CD8-positive, alpha-beta memory T cell (primary cell): ENCODE measurements at places on chromosomes 6 and 20. TPM values are rescaled to one million over a fixed set of nuclear protein-coding genes. Genes with fewer than 3 reads are reported as not detected.

DNA sequence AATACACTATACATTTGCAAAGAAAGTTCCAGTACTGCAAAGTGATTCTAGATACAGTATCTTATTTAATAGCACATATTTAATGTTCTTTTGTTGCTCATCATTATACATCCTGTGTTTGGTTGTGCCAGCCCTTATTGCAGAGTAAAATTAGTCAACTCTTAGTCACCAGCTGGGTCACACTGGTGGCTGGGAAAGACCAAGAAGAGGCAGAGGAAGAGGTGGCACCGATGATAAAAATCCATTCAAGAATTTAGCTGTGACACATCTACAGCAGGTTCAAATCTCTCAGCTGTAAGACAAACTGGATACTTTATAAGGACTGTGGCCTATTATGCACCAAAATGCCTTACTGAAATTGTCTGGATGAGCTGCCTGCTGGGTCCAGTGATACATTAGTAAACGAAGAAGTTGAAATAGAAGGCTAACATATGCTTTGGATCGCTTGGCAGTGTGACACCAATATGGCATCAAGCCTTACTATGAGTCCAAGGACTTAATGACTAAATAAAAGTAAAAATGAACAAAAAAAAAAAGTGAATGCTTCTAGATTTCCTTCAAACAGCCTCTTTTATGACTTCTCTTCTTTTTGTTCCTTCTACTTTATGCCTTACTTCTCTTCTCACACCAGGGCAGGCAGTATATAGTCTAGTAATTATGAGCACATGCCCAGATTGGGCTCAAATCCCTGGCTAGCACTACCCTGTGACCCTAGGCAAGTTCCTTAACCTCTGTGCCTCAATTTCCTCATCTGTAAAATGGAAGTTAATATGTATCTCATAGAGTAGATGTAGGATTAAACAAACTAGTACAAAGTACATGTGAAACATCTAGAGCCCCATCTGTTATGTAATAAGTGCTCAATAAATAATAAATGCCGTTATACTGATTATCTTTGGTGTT, 29.4 kb upstream of the RNF8 start:
- DNase-seq: no peak

The SPTLC3 gene
- not detected for total RNA-seq

GRCh38 chr6:106186714-106187113, 100.6 kb downstream of the PRDM1 start:
- no peak for DNase-seq

- no peak for DNase-seq
Measured at GRCh38 chr20:35307666-35308653, 15.7 kb upstream of the FAM83C start.

GRCh38 chr6:152566103-152566875, 70.9 kb downstream of the SYNE1 start:
- no peak for DNase-seq

DNA sequence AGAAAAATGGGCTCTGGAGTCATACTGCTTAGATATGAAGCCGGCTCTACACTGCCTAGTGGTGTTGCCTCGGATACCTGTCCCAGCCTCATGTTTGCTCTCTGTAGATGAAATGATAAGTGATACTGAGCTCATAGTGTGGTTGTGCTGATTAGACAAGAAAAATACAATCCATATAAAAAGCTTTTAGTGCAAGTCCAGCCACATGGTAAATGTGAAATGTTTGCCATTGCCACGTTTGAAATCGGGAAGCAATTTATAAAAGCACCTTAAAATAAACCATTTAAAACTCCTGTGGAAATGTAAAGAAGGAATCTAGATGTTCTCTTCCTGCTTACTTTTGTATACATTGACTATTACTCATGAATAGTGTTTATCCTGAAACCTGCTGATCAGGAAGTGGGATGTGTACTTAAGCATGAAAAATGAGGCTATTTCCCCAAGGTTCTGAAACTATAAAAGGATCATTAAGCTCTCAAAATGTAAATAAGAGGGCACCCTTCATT, 13.1 kb upstream of the PBOV1 start:
- DNase-seq: no peak

- DNase-seq: no peak
Measured at GRCh38 chr6:163263196-163263595, 151.3 kb upstream of the QKI start.

The ADGRF4 gene
- not detected for total RNA-seq

The ZCCHC3 gene
- 25.4 TPM for total RNA-seq

The CCR6 gene
- 3.5 TPM for total RNA-seq

The TRIM15 gene
- not detected for total RNA-seq

- no peak for DNase-seq
Measured at GRCh38 chr6:157380458-157380778, 572 bp upstream of the ZDHHC14 start.

DNA sequence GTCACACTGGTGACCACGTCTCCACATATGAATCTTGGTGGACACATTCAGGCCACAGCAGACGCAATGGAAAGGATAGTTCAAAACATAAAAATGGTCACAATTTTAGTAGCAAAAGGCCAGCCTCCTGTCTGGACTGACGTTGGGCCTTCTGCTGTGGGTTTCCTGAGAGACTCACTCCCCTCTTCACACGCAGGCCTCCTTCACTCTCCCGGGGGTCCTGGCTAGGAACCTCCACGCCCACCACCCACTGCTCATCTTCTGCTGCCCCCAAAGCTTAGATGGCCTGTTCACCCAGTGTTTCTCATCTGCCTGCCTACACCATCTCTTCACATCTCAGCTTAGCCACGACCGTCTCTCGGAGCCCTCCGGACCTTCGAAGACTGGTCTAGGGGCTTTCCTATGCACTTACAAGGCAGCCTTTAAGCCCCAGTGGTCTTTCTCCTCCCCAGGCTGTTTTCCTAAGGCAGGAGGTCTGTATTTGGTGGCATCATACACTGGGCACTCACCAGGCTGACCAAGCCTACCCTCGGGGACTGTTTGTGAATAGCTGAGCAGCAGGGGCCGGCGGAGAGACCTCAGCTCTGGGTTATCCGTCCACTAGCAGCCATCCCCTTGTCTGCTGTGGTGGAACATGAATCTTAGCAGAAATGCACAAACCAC, 46.6 kb upstream of the AFDN start:
- DNase-seq: no peak

The RAET1L gene
- not detected for total RNA-seq

The BMP7 gene
- total RNA-seq: not detected

The LY6G6F gene
- total RNA-seq: not detected

DNA sequence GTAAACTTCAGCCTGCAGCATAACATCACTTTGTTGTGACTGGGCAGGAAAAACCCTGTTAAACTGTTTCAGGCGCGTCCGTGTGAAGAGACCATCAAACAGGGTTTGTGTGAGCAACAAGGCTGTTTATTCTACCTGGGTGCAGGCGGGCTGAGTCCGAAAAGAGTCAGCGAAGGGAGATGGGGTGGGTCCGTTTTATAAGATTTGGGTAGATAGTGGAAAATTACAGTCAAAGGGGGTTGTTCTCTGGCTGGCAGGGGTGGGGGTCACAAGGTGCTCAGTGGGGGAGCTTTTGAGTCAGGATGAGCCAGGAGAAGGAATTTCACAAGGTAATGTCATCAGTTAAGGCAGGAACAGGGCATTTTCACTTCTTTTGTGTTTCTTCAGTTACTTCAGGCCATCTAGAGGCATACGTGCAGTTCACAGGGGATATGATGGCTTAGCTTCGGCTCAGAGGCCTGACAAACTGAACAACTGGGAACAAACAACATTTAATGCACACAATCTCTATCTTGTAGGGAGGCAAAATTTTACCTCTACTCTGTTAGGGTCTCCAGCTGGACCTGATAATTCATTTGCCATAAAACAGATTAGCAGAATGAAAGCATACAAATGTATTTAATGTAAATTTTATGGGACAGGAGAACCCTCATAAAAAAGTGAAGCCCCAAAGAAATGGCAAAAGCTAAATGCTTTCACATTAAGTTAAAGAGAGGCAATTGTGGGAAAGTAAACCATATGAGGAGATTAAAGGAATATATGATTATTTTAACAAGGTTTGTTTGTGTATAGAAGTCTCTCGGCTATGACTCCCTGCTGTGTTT, 58.3 kb upstream of the HFE start:
- no peak for DNase-seq

The CTNNBL1 gene
- total RNA-seq: 86.8 TPM

DNA sequence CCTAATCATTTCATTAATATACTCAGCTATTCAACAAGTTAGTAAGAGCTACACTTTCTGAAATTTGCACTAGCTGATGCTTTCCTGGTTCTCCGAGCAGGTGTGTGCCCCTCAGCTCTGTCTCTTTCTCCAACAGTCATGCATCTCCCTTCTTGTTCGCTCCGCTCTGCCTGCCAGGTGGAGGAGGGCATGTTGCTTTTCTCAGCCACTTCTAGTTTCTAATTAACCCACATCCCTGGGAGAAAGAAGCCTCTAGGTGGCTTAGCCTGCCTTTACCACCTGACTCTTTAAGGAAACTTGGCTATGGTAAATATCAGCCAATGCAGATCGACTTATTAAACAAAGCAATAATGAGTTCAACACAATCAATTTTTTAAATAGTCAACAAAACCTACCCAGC, 34.2 kb downstream of the LRFN2 start:
- no peak for DNase-seq

DNA sequence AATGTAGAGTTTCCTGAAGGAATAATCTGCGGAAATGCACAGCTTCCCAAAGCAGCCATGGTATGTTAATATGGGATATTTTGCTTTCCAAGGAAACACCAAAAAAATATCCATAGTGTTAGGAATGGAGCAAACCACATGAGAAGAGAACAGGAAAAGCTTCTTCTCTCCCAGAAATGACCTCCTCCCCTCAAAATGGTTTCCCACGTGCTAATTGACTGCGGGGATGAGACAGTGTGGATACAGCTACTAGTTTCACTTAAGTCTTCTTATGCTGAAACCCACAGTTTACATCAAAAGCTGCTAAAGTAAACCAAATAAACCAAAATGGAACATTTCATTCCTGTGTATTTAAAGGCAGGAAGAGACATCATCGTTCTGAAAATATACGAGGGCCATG, 69.4 kb downstream of the FYN start:
- no peak for DNase-seq

DNA sequence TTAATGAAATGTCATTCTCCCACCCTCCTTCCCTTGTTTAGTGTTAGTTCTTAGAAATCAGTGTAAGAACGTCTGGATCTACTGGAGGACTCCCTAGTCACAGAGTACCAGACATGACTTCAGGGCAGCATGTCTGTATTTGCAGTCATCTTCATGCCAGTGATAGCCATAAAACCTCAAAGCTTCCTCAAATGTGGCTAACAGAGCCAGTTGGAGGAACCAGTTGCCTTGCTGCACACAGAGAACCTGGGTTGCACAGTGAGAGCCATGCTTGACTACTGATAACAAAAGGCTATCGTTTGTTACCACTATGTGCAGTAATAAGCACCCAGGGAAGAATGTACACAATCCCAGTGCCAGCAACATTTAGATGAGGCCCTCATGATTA, 20.1 kb downstream of the NT5E start:
- no peak for DNase-seq

The SLC23A2 gene
- 24.3 TPM for total RNA-seq

GRCh38 chr6:128172752-128173682, 272.2 kb upstream of the THEMIS start:
- no peak for DNase-seq

DNA sequence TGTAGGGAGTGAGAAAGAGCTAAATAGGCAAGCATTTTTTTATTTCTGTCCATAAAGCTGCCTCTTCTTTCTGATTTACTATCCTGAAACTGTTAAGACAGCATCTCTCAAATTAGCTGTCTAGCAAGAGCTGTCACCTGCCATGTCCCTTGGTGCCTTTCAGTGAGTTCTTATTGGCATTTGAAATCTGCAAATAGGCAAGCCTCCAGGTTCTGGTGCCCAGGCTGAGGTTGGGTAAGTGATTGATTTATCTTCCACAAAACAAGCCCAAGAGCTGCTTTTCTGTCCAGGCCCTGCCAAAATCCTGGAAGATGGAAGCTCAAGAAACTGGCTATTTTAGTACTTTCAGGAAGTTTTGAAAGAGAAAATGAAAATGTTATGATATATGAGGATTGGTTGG, 22.4 kb downstream of the MANEA start:
- DNase-seq: no peak

The PAK5 gene
- total RNA-seq: not detected

DNA sequence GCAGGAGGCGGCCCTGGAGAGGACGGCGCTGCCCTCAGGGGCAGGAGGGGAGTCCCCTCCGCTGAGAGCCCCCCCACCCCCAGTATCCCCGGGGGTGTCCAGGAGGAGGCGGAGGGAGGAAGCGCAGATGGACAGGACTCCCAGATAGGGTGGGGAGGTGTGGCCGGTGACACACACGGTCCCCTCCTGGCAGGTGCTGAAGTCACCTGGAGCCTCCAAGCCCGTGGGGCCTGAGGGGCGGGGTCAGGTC, 1.4 kb downstream of the STMN3 start:
- no peak for DNase-seq

GRCh38 chr20:40744072-40744817, 55.2 kb upstream of the MAFB start:
- no peak for DNase-seq

The TMEM14B gene
- 82.0 TPM for total RNA-seq

DNA sequence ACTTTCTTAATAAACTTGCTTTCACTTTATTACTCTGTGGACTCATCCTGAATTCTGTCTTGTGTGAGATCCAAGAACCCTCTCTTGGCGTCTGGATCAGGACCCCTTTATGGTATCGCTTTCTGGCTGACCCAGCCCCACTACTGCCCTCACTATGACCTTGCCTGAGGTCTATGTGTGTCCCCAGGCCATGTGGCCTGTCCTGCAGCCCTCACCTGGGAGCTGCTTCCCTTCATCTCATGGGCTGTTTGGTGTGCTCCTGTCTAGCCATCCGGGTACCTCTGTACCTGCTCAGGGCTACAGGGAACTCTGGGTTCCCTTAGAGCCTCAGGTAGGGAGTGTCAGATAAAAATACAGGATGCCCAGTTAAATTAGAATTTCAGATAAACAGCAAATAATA, 94.5 kb downstream of the SCP2D1 start:
- DNase-seq: no peak

DNA sequence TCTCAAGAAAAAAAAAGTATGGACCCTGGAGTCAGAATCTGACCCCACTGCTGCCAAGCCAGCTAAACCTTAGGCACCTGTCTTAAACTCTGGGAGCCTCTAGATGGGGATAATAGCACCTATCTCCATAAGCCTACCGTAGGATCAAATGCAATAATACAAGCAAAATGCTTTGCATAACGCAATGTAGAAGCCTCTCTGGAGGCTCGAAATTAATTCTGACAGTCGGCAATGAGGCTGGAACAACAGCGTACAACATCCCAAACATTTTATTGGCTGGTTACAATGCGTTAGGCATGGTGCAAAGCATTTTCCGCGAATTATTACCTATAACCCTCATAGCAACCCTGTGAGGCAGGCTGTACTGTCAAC, 521 bp downstream of the CDK5RAP1 start:
- DNase-seq: no peak

DNA sequence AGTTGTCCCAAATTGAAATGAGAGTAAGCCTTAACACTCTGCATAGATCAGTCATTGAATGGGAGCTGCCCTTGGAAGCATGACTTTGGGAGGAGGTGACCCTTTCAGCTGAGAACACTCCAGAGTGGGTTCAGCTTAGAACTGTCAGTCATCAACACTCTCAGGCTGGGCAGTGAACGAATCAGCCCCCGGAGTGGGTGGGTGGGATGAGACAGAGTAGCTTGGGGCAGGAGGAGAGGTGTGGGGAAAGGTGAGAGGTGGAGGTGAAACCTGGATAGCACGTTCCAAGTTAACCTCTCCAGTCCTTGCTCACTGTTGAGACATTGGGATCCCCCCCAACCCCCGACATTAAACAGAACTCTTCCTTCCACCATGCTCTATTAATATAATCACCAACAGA, 55.3 kb upstream of the TPD52L1 start:
- no peak for DNase-seq

The DEFB124 gene
- total RNA-seq: not detected
